ENCODE measurements at places on chromosomes 11 and 22.
A peak's percentile ranks its signal among the peaks of the same experiment; 100 is the strongest.

- DNase-seq: no peak
These were observed 4.9 kb downstream of the OR8B8 start for GRCh38 chr11:124440608-124441007.

DNA sequence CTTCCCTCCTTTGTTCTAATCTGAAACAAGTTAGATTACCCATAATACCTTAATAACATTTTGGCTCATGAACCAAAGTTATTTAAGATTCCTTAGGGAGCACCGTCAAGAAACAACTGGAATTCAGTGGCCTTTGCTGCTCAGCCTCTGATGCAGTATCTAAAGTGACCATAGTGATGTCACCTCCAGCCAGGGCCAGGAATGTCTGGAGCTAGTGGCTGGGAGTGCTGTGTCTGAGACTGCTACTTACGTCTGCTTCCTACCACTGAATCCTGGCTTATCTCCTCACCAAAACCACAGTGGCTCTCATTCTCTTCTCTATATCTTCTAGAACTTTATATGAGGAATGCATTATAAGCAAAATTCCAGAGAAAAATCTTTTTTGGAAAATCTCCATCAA, 658.0 kb downstream of the DLG2 start:
- peak; percentile 4 for DNase-seq

- no peak for DNase-seq
These were observed 450.0 kb upstream of the CCDC179 start for GRCh38 chr11:23310276-23310675.

DNA sequence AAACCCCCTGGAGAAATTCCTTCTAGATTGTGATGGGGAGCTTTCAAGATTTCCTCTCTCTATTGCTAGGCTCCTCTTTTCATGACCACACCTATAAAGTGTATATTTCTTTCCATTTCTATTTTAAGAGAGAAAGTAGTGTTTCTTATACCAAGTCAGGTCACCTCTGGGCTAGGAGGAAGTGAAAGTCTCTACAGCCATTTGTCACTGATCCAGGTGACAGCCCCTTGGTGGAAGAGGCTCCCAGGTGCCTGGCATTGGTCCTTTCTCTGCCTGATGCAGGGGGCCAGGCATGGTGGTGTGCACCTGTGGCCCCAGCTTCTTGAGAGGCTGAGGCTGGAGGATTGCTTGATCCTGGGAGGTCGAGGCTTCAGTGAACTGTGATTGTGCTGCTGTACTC, 64.7 kb downstream of the DHCR7 start:
- DNase-seq: no peak

DNA sequence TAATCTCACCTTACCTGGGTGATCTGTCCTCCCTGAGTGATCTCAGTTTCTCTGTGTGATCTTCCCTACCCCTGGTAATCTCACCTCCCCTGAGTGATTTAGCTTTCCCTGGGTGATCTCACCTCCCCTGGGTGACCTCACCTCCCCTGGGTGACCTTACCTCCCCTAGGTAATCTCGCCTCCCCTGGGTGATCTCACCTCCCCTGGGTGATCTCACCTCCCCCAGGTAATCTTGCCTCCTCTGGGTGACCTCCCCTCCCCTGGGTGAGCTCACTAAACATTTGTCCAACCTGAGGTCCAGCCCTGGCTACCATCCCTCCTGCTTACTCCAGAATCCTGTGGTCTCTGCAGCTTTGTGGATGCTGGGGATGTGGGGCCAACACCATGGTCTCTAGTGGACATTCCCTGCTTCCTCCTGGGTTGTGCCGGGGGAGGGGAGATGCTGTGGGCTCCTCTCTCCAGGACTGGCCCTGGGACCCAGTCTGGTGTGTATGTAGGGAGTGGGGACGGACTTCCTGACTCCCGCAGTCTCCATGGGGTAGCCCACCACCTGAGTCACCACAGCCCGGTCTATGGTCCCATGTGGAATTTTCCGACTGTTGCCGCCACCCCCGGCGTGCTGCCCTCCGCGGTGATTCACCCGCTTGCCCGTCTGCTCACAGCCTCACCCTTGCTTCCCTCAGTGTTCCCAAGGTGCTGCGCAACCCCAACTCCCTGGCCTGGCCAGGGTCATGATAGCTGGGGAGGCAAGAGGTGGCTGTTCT, 9.9 kb downstream of the LSP1 start:
- DNase-seq: no peak

- no peak for DNase-seq
These were observed 13.2 kb downstream of the CD6 start for GRCh38 chr11:60984636-60985035.

DNA sequence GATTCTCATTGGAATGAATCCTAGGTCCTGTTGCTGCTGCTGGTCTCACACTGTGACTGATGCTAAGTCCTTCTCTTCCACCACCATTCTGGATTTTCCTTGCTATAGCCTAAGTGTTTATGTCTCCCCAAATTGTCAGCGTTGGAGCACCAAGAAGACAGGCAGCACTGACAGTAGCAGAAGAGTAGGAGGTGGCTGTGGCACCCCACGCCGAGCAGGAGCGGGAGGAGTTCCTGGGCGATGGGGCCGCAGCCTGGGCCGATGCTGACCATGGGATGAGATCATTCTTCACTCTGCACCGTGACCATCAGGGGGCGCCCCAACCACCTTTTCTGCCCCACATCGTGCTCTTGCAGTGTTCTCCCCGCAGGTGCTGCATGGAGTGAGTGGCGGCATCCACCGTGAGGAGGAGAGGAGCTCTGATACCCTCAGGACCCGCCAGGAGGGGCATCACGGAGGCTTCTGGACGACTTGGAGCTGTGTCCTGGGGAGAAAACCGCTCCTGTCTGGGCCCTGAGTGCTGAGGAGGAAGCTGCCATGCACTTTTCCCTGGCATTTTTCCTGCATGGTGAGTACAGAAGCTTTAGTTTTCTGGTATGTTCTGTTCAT, 57.0 kb downstream of the LRRC74B start:
- peak; percentile 90 for DNase-seq

GRCh38 chr11:120273432-120273831, 33.5 kb downstream of the POU2F3 start:
- no peak for DNase-seq

- DNase-seq: no peak
These were observed 5.5 kb downstream of the FOLR3 start for GRCh38 chr11:72141066-72141465.

GRCh38 chr11:72655014-72655413, 19.2 kb downstream of the PDE2A start:
- no peak for DNase-seq

DNA sequence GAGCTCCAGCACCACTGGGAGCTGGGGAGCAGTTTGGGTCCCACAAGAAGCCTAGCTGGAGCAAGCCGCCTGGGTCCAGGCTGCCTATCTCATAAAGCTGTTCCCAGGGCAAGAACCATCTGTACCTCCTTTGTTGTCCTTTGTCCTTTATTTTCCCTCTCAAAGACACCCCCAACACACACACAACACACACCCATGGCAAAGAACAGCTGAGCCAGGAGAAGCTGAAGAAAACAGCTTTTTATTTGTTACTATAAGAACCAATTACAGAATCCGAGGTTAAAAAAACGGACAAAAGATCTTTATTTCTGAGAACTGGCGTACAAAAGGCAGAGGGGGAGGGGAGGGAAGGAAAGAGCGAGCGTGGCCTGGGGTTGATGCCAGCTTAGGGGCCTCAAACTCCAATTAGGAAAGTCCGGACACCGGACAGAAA, 1.7 kb upstream of the TUT1 start:
- DNase-seq: no peak

DNA sequence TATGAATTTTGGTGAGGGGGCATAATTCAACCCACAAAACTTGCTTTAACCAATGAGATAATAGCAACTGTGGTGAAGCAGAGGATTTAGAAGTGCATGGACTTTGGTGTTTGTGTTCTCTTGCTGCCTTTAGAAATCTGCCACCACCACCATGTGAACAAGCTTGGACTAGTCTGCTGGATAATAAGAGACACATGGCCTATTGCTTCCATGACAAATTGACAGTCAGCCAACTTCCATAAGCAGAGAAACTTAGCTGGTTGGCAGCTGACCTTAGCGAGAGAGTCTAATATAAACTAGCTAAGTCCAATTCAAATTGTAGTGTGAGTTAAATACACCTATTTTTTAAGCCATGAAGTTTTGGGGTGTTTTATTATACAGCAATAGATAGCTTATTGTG, 482.1 kb upstream of the ANO5 start:
- DNase-seq: no peak

DNA sequence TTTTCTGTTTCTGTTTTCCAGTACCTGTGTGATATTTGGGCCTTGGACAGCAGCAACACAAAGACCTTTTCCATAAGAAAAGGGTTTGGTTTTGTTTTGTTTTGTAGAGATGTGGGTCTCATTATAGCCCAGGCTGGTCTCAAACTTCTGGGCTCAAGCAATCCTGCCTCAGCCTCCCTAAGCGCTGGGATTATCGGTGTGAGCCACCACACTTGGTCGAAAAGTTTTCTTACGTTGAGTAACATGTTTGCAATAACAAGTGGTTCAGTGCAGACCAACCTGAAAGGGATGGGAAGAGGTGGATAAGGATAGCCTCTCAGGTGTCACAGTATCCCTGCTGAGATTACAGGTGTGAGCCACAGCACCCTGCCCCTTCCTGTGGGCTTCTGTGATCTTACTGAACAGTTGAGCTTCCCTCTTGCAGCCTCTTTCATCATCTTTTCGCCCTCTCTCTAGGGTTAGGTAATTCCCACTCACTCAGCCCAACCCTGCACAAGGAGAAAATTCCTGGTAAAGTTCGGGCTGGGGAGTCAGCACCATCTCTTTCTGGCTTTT, 3.5 kb upstream of the MRPL48 start:
- no peak for DNase-seq

GRCh38 chr22:50670513-50670912, 2.1 kb upstream of the SHANK3 start:
- no peak for DNase-seq

GRCh38 chr11:131370090-131370751, at the start of gene NTM:
Gene NTM (plus strand): TSS chr11:131370615.
- peak; percentile 52 for DNase-seq

- DNase-seq: no peak
These were observed 63.4 kb downstream of the AAMDC start for GRCh38 chr11:77884186-77884828.

- DNase-seq: no peak
These were observed 18.5 kb upstream of the RBM4B start for GRCh38 chr11:66696146-66696545.

DNA sequence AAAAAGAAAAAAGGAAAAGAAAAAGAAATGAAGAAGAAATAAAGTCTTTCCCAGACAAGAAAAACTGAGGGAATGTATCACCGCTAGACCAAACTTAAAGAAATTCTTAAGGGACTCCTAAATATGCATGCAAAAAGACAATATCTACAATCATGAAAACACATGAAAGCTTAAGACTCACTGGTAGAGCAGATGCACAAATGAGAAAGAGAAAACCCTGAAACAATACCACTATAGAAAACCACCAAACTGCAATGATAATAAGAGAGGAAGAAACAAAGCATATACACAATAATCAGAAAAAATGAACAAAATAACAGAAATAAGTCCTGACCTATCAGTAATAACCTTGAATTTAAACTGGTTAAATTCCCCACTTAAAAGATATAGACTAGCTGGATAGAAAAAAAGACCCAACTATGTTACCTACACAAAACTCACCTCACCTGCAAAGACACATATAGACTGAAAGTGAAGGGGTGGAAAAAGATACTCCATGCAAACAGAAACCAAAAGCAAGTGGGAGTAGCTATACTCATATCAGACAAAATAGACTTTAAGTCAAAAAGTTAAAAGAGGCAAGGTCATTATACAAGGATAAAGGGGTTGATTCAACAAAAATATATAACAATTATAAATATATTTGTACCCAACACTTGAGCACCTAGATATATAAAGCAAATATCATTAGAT, 61.3 kb upstream of the NARS2 start:
- no peak for DNase-seq

- DNase-seq: no peak
These were observed 117.3 kb upstream of the CTSC start for GRCh38 chr11:88454881-88455280.

GRCh38 chr11:119309953-119310681, 6.8 kb downstream of the MCAM start:
- no peak for DNase-seq

DNA sequence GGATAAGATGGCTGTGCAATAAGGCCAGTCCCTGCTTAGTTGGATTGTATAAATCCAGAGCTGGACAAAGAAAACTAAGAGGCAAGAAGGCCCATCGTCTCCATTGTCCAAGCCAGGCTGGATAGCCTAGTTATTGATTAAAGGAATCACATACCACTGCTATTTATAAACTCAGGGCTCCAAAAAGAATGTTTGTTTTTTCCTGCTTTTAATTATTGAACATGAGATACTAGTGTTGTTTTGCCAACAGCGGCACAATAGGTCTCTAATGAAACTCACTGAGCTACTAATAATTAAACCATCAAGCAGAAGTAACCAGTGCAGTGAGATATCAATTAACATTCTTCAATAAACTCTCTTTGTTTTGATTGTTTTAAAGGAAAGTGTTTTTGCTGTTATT, 259.7 kb downstream of the INSC start:
- DNase-seq: no peak

All from neural progenitor cell (in vitro differentiated cells).